ENCODE measurements at places on chromosomes 4 and X.

GRCh38 chrX:145818186-145819113 is 821 bp downstream of the SLITRK2 start:
- no peak for DNase-seq

DNA sequence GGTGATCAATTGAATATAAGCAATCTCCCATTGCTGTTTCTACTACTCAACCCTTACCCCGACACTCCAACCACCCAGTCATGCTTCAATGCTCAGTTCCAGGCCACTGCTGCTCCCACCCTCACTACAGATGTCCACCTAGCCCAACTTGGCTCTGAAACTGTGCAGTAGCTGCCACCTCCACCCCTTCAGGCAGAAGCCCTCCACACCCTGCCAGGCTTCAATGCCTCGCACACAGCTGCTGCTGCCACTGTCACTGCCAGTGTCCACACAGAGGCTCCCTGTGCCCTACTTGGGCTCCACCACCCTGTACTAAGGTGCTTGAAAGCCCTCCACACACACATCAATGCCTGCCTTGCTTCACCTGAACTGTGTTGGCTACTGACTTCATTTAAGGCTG is 34.6 kb downstream of the LAMTOR3 start:
- DNase-seq: no peak

DNA sequence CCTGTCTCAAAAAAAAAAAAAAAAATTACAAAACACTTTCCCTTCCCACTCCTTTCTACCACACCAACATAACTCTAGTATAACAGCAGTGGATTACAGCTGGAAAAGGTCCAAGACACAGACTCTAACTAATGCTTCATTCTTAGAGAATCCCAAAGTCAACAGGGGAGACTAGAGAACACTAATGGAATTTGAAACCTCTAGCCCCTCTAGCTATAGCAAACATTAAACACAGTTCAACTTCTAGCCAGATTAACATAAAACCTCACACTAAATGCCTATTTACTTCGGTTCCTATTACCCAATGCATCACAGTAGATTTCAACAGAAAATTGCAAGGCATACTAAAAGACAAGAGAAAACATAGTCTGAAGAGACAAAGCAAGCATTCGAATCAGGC is 10.5 kb upstream of the DHX15 start:
- DNase-seq: peak; percentile 85

DNA sequence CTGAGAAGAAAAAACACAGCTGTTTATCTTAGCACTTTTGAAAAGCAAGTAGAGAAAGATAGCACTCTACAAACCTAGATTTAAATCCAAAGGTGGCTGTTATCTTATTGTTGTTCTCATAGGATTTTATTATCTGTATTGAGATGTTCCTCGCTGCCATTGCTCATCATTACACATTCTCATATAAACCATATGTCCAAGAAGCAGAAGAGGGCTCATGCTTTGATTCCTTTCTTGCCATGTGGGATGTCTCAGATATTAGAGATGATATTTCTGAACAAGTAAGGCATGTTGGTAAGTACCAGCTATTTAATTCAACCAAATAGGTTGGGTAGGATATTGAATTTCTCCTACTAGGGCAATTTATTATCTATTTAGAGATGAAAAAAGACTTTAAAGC is 16.4 kb downstream of the TMEM184C start:
- DNase-seq: no peak

- DNase-seq: peak; percentile 18
These were observed 989.2 kb upstream of the SLIT2 start for GRCh38 chr4:19262467-19262866.

GRCh38 chr4:153142700-153143438 is 61.4 kb upstream of the TRIM2 start:
- DNase-seq: peak; percentile 70

- no peak for DNase-seq
These were observed 153.0 kb upstream of the PSAPL1 start for GRCh38 chr4:7587433-7588405.

DNA sequence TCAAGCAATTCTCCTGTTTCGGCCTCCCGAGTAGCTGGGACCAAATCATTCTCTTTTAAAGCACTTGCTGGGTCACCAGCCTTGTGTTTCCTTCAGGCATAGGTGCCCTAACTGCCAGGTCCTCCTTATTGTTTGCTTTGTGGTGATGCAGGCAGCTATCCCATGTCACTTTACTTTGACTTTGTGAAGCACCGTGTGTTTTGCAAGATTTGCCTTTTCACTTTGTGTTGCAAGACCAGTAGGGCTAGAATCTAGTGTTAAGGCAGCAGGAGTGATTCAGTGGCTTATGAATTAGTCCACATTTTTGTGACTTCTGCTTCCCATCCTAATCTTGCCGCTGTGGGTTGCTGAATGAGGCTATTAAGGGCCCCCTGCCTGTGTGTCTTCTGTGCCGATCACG is 20.2 kb downstream of the SYAP1 start:
- DNase-seq: peak; percentile 59

- no peak for DNase-seq
These were observed 467.7 kb downstream of the NKX6-1 start for GRCh38 chr4:84031401-84031800.

- no peak for DNase-seq
These were observed 418.7 kb downstream of the CENPC start for GRCh38 chr4:67126570-67126969.

DNA sequence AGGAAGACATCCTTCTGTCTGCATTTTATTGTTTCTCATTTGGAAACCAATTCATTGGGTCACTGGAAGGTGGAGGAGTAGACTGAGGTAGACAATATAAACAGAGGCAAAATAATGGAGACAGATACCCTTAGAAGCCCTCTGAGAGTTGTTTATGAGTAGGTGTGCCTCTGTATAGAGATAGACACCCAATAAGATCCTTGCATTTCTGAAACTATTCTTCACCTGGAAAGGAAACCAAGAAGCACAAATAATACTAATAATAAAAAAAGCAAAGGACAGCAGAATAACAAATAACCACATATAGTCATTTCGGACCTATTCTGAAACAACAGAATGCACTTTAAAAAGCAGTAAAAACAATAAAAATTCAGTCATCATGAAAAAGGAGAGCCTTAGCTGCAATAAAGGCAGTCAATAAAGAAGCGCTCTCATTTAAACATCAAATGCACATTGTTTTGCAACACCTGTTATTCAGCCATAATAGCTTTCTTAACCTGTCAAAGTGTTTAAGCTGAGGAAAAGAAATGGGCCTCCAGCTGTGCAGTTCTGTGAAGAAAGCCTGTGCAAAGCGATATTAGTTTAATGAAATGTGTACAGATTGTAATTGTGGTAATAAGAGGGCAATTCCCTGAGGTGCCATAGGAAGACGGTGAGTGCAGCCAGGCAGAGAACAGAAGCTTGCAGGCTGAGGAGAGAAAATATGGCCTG is 904.2 kb downstream of the STPG2 start:
- no peak for DNase-seq

DNA sequence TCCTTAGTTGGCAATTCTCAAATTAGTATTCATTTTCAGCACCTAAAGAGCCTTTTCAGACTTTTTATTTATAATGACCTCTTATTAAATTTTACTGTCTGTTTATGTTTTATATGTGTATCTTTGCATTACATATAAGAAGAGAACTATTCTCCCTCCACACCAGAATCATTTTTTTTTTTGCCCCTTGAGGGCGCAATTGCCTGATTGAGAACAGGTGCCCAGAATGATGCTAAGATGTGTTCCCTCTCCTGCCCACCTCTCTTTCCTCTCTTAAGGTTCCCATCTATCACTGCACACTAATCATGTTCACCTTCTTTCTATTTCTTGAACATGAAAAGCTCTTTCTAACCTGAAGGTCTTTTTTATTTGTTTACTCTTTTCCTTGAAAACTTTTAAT is 44.2 kb upstream of the ADAM29 start:
- peak; percentile 49 for DNase-seq

DNA sequence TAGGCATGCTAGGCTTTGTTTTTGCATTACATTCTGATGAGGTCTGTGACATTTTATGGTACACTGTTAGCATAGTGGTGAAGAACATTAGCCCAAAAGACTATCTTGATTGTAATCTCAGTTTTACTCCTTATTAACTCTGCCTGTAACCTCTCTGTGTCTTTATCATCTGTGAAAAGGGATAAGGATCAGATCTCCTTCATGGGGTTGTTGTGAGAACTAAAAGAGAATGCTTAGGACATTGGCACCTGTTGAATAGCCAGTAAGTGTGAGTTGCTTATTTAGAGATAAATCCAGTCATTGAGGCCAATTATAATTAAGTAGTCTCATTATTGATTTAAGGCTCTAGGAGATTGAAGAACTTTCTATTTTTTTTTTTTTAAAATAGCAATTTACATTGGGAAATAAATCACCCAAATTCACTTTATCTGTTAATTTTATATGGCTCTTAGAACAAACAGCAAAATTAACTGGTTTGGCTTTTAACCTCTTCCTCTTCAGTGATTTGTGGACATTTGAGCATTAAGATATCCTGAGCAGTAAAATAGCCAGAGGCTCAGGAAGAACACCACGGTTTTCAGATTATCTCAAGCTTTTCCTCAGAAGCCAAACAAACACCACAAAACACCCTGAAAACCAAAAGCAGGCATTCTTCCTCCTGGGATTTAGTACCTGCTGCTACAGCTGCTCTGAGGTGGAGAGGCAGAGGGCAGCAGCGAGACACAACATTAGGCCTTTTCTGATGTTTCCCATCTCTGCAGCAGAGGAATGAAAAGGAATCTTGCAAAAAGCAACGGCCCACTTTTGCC is 192.9 kb downstream of the ARHGAP10 start:
- DNase-seq: peak; percentile 34

- DNase-seq: no peak
These were observed 918.3 kb downstream of the ARAP2 start for GRCh38 chr4:35325908-35326453.

- peak; percentile 15 for DNase-seq
These were observed 71.6 kb upstream of the CLCN4 start for GRCh38 chrX:10085223-10085622.

DNA sequence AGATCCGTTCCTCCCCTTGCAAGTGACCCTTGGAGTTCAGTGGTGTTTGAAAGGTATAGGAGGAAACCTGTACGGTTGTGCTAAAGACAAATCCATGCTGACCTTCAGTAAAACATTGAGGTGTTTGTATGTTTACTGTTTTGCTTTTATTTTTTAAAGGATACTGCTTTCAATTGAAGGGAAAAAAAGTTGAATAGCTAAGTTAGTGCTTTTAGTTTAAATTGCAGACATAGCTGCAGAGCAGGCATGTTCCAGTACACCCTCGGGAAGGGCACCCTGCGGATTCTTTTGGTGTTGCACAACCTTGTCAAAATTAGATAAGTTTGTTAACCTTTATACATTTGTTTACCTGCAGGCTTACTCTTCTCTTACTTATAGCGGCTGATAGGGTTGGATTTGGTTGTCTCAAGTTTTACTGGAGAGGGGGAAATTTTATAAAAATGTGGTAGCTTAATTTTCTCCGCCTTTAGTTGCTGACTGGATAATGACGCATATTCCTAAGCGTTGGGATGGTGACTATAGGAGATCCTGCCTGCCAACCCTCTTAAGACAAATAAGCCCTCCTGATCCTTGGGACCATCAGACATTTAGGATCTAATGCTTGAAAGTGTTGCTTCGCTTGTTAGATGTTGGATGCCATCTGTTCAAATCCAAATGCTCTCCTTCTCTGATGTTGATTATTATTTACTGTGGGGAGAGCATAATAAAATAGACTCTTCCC is 2.0 kb downstream of the RAPGEF2 start:
- DNase-seq: peak; percentile 52

GRCh38 chr4:92969650-92970379 is 666.0 kb downstream of the GRID2 start:
- DNase-seq: peak; percentile 97

DNA sequence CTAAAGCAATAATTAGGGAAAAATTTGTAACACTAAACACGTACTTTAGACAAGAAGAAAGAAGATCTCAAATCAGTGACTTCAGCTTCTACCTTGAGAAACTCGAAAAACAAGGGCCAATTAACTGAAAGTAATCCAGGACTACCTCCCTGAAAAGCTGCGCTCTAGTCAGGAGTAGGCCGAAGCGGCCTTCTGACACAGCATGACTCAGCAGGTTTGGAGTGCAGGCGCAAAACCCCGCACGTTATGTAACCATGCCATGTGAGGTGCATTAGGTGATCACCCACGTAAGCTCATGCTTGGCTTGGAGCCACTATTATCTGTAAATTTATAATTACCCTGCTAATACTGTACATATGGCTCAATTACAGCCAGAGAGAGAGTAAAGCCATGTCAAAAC is 52.8 kb upstream of the CCDC149 start:
- DNase-seq: peak; percentile 5

All from iris pigment epithelial cell (primary cell).